ENCODE measurements at places on chromosomes 2 and 18. TPM values are rescaled to one million over a fixed set of nuclear protein-coding genes. Genes with fewer than 3 reads are reported as not detected.

CDH2 gene
- total RNA-seq = 64.1 TPM

GRCh38 chr2:173766537-173767289 lies 198.5 kb downstream of the SP3 start:
- no peak for DNase-seq

DNA sequence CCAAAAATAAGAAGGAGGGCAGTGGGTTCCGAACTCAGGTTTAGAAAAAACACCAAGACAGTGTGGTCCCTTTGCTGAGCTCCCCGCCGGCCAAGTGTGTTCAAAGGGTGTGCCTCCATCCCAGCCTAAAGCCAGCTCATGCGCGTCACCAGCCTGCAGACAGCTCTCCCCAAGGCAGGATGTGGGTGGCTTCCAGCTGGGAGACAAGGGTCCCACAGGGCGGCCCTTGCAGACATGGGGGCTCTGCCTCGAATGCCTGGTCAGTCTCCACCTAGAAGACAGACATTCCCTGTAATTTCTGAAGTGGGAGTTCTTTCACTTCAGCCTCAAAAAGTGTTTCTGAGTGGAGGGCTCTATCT lies 135.8 kb upstream of the GPC1 start:
- DNase-seq = no peak

DNA sequence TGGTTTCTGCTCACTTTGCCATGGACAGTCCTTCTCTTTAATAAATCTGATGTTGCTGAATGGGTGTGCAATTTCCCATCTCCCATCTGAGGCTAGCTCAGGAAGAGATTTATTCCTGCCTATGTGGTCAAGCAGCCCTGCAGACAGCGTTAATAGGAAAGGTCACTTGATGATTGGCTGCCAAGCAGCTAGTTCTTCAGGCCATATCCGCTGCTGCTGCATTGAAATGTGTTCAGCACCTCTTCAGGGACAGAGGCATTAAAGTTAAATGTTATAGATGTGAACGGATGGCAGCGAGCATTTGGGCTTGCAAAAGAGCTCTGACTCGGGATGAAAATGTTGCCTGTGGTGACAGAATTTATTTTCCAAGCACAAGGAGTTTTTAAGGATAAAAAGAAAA lies 474.2 kb downstream of the PIK3C3 start:
- DNase-seq = no peak

DTNB gene
- total RNA-seq = 11.7 TPM

GRCh38 chr18:29838556-29838955 lies 1204.0 kb downstream of the DSC3 start:
- no peak for DNase-seq

Data from fibroblast of the aortic adventitia (primary cell).